ENCODE measurements at places on chromosomes 13 and 19.

DNA sequence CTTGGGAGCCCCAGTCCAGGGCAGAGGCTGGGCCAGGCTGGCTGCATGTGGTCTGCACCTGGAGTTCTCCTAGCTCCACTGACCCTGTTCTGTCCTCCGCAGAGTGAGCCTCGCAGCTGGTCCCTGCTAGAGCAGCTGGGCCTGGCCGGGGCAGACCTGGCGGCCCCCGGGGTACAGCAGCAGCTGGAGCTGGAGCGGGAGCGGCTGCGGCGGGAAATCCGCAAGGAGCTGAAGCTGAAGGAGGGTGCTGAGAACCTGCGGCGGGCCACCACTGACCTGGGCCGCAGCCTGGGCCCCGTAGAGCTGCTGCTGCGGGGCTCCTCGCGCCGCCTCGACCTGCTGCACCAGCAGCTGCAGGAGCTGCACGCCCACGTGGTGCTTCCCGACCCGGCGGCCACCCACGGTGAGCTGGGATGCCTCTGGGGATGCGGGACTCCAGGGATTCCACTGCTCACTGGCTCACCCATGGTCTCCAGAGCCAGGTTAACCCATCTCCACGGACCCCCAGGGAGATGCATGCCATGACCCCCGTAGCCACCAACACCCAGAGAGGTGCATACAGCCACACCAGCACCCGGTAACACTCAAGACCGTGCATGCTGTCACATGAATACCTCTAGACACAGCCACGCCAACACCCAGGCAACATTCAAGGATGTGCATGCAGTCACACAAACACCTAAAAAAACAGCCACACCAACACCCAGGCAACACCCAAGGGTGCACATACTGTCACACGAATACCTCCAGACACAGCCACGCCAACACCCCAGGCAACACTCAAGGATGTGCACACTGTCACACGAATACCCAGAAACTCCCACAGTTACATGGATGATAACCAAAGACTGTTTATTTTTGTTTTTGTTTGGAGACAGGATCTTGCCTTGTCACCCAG is 8.2 kb downstream of the PKN1 start:
- DNase-seq, result no peak

GRCh38 chr13:101977475-101977874 is 424.4 kb downstream of the FGF14 start:
- DNase-seq, result no peak

GRCh38 chr13:44212633-44213396 is 160.8 kb upstream of the SERP2 start:
- DNase-seq, result no peak

DNA sequence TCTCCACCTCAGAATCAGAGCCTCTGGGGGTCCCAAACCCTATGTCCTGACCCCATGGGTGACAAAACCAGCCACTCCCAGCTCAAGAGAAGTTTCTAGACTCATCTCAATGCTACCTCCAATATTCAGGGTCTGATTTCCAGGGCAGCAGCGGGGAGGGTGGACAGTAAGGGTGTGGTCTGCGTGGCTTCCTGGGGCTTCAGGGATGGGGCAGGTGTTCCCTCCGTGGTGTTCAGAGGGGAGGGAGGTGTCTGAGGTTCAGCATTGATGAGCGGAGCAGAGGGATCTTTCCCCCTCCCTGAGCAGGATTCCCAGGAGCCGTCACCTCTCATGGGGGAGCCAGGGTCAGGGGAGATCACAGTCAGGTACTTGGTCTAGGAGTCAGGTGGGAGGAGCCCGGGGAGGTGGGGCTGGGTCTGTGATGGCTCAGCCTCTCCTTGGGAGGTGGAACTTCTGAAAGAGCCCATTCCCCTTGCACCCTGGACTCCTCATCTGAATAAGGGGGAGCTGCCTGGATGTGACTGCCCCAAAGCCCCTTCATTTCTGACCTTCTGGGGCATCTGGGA is 2.9 kb downstream of the LILRA2 start:
- no peak for DNase-seq

GRCh38 chr19:45463241-45463640 is 4.6 kb upstream of the FOSB start:
- no peak for DNase-seq

GRCh38 chr13:23652909-23653726 is 82.9 kb downstream of the TNFRSF19 start:
- no peak for DNase-seq

- DNase-seq, result no peak
Observed at GRCh38 chr13:27500806-27501534, 50.6 kb upstream of the MTIF3 start.

GRCh38 chr13:43294412-43294811 is 271.0 kb downstream of the DNAJC15 start:
- no peak for DNase-seq

DNA sequence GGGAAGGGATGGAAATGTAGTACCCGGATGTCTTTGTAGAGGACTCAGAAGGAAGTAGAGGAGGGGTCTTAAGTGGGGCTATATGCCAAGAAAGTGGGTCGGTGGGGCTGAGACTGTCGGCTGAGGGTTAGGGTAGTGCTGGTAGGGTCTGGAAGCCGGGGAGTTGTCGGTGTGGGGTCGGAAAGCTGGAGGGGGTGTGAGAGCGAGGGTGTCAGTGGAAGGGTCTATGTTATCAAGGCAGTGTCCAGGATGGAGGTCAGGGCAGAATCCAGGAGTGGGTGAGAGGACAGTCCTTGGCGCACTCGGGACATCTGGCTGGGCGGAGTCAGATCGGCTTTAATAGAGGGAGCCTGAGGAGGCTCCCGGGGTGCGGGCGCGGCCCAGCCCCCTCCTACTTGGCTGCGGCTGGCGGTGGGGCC is 1.7 kb downstream of the HSPB6 start:
- no peak for DNase-seq

- no peak for DNase-seq
Observed at GRCh38 chr19:6588508-6589345, 2.2 kb downstream of the CD70 start.

DNA sequence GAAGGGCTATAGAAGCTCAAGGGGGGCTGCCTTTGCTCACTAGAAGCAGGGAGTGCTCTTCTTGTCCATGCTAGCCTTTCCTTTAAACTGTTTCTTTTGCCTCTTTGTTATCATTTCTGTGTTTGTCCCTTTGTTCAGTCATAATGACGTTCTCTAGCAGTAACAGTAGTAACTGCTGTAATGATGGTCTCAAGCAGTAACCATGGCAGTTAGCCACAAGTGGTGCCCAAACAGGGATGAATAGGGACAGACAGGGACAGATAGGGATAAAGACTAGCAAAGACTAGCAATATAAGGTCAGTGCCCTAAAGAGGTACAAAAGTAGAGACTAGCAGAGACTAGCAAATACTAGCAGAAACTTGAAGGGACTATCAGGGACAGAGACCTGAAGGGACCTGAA is 869.0 kb upstream of the PRR20A start:
- no peak for DNase-seq

GRCh38 chr13:80577926-80578670 is 237.2 kb upstream of the SPRY2 start:
- DNase-seq, result no peak

DNA sequence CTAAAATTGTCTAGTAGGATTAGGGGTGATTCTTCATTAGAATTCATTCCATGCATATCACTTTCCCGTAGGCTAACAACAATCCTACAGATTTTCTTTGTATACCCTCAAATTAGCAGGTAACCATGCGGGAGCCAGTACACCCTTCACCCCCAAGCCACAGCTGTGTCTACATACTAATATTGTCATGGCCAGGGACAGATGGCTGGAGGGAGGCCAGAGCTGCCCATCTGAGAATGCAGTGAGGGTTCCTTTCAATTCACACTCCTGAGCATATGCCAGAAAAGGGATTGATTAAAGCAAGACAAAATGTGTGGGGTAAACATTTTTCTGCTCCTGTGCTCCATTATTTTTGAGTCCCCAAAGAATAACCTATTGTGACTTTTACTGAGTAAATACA is 68.9 kb downstream of the FREM2 start:
- no peak for DNase-seq

- no peak for DNase-seq
Observed at GRCh38 chr13:46343279-46343994, 43.6 kb downstream of the RUBCNL start.

DNA sequence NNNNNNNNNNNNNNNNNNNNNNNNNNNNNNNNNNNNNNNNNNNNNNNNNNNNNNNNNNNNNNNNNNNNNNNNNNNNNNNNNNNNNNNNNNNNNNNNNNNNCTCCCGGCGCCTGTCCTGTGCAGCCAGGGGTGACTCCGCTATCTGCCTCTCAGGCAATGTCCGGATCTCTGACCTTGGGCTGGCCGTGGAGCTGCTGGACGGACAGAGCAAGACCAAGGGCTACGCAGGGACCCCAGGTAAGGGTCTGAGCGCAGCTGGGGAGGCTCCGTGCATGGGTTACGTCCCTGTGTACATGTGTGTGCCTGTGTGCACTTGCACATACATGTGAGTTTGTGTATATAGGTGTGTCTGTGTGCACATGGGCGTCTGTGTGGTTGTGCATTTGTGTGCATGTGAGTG is 36.1 kb upstream of the TMEM255B start:
- no peak for DNase-seq

DNA sequence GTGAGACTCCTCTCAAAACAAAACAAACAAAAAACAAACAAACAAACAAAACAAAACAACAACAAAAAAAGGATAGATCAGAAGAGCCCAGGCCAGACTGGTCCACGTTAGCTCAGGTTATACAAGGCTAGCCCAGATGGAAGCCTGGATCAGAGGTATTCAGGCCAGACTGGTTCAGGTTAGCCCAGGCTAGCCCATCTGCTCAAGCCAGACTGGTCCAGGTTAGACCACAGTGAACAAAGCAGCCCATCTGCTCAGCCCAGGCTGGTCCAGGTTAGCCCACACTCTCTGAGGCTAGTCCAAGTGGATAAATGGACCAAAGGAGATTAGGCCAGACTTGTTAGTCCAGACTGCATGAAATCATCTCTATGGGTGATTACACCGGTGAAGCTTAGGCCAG is 41.2 kb downstream of the CCL25 start:
- DNase-seq, result no peak

DNA sequence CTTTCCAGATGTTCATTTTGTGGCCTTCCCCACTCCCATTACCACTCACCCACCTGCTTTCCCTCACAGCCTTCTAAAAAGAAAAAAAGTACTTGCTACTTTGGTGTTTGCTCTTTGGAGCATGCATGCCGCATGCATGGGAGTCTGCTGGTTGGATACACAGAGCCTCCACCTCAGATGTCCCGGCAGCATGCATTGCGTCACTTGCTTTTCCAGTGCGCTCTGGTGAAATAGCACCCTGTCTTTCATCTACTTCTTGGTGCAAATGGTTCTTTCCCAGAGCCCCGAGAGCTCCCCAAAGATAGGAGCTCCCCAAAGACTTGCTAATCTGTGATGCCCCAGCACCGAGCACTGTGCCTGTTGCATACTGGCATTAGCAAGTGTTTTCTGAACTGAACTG is 333.2 kb upstream of the ZNF507 start:
- DNase-seq, result no peak

DNA sequence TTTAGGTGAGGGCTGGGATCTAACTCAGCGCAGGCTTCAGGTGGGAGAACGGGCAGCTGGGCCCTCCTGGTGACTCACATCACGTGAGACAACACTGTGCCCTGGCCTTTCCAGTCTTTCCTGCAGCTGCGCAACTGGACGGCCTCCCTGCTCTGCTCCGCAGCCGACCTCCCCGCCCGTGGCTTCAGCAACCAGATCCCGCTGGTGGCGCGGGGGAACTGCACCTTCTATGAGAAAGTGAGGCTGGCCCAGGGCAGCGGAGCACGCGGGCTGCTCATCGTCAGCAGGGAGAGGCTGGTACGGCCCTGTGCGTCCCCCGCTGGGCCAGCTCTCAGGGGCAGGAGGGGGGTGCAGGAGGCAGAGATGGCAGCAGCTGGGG is 8.8 kb downstream of the SPPL2B start:
- no peak for DNase-seq

- DNase-seq, result no peak
Observed at GRCh38 chr19:58407658-58408151, 744 bp upstream of the ZNF584 start.

DNA sequence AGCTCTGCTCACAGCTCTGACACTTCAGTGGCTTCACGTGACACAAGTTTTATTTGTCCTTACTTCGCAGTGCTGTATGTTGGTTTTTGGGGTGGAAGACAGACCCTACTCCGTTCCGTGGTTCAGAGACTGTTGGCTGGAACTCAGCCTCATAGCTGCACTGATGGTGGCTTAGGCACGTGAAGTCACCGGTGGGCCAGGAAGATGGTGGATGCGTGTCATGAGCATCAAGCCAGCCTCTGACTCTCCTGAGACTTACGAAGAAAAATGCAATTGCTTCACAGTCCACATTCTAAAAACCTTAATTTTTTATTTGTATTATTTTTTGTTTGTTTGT is 161.4 kb upstream of the SOX1 start:
- DNase-seq, result no peak

DNA sequence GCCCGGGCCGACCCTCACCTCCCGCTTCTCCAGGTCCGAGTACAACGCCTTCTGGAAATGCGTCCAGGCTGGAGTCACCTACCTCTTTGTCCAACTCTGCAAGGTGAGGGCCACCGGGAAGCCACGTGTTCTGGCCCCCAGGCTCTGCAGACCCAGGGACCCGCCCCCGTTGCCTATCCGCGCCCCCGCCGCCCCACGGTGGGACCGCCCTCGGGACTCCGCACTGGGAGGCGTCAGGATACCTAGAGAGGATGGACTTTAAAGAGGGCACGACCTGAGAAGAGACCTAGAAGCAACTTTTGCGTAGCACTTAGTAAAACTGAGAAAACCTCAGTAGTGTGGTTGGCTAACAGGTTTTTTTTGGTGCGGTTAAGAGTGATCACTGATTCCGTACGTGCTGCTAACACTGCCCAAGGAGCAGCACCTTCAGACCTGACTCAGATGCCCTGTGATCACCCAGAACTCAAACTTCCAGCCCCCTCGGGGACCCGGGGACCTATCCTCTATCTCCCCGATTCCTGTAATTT is 492 bp downstream of the TMEM147 start:
- no peak for DNase-seq

DNA sequence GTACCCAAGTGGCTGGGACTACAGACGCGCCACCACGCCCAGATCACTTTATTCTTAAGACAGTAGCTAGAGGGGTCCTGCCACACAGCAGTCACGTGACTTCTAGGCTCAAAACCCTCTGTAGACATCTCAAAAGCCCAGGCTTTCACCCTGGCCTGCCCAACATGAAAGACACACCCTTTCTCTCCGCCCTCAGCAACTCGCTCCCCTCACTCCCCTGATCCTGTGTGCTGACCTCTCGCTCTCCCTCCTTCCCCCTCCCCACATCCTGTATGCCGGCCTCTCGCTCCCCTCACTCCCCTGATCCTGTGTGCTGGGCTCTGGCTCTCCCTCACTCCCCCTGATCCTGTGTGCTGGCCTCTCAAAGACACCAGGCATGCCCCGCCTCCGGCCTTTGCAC is 77.4 kb downstream of the SLC15A1 start:
- DNase-seq, result no peak

- DNase-seq, result no peak
Observed at GRCh38 chr19:48108997-48109782, 1.4 kb downstream of the PLA2G4C start.
